ENCODE measurements at places on chromosomes 16 and 17.

GRCh38 chr16:50778284-50779163, 36.6 kb downstream of the CYLD start:
- no peak for DNase-seq

- no peak for DNase-seq
Observed at GRCh38 chr17:56594320-56595107, 1.0 kb downstream of the NOG start.

DNA sequence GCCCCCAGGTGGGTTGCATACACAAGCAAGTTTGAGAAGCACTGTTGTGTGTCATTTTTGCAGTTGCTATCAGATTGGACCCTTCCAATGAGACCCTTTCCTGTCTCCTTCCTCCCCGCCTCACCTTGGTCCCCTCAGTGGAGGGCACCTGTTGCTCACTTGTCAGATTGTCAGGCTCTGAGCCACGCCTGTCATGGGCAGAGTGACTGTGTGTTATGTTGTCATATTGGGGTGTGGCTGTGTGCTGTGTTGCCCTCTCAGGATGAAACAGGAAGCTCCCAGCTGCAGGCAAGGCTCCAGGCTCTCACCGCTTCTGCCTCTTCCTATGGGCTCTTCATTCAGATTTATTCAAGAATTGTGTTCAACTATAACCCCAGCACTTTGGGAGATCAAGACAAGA, 302.9 kb downstream of the CPPED1 start:
- no peak for DNase-seq

DNA sequence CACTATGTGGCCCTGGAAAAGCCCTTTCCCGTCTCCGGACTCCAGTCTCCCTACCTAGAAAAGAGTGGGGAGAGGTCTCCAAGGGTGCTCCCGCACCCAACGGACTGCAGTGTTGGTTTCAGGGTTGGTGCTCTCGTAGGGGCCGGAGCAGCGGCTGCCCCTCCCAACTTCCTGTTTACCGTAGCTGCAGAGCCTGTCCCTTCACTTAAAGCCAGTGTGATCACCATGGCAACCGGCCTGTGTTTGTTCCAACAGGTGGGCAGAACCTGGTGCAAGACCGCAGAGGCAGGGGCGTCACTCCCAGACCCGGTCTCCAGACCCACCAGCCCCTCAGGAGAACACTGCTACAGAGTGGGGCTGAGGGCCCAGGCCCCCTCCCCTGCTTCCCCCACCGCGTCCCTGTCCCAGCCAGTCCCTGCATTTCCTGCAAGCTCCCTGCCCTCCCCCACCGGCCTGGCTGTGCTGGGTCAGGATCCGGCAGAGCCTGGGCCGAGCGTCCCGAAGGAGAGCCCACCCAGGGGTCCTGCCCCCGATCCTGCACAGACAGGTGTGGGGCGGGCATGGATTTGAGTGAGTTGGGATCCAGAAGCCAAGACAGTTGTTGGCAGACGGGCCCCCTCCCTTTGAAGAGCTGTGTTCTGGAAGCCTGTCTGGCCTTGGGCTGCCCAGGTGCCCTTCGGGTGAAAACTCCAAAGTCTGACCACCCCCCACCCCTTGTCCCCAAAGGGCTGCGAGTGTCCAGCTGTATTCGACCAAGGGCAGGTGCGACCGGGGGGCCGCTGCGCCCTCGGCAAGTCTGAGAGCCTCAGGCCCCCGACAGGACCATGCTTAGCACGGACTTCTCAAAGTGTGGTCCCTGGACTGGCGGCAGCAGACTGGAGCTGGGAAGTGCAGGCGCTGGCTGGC, 1.5 kb upstream of the BAIAP3 start:
- DNase-seq: peak; percentile 74

DNA sequence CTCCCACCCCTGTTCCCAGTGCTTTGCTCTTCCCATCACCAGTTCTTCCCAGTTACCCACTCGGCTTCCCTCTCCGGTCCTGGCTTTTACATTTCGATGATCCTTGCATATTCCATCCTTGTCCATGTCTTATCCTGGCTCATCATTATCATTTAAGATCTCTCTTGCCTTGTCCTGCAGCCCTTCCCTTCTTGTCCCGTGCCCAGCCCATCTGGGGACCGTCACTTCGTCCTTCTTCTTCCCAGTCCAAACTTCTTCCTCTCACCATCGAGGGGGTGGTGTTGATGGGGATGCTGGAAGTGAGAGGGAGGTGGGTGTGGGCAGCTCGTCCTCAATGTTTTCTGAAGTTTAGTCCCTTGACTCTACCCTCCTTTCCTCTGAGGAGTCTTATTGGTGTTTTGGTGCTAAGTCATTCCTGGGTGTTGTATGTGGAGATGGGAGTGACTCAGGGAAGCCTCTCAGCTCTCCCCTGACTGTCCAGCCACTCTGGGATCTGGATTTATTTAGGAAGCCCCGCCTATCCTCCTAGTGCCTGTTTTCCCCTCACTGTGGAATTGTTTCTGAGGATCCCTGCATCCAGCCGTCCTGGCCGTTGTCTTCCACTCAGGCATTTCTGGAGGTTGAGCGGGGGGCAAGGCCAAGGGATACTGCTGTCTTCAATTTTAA, 975 bp downstream of the SNX29 start:
- no peak for DNase-seq

DNA sequence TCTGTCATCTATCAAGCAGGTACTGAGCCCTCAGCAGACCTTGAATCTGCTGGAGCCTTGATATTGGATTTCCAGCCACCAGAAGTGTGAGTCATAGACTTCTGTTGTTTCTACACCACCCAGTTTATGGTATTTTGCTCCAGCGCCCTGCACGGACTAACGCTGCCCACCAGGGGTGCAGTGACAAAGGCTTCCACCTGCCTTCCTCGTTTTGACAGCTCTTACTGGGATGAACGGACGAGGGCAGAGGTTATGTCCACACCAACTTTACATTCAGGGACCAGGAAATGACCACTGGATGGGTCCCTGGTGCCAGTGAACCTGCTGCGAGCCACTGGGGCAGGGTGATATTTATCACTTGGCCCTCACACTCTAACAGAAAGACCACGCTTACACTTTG, 66.6 kb upstream of the CBX4 start:
- DNase-seq: no peak

DNA sequence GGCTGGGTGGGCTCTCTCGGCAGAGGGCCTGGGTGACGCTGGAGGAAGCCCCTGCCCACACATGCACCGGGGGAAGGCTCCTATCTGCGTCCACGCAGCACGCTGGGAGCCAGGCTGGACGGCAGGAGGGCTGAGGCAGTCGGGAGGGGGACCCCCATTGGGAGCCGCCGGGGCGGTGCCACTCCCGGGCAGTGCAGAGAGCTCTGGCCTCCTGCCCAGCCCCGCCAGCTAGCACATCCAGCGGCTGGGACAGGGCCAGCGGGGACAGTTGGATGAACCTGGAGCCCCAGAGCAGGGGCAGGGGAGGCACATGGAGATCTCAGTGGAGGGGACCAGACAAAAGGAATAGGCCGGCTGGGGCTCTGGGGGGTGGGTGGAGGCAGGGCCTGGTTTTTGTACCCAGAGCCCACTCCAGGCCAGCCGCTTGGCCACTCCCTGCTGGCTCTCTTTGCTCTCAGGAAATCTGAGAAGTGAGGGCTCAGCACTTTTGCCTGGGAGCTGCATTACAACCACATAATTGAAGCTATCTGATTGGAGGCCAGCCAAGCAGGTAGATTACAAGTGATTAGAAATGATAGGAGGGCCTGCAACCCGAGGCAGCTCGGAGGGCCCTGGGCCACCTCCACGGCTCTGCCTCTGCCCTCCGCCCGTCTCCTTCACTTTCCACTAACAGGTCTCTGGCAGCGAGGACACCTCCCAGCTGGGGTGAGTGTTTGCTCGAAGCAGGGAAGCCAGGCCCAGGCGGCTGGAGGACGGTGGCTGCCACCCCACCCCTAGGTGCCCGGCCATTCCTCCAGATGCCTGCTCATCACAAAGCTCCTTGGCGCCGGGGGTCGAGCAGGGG, 40.1 kb downstream of the ENGASE start:
- peak; percentile 71 for DNase-seq

DNA sequence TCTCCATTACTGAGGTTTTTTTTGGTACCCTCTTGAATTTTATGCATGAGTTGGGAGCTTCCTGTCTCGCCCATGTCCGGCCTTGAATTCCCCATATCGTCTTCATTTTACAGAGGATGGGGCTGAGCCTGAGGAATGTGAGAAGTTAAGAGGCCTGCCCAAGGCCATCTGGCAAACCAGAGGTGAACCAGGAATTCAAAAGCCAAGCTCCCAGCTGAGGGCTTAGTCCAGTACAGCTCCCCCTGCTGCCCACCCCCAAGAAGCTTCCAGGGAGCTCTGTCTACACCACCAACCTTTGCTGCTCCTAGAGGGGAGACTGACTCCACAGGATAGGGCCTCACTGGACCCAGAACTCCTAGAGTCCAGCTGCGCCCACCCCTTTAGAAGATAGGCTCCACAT, 20.7 kb upstream of the C16orf78 start:
- DNase-seq: no peak

GRCh38 chr16:11699234-11699894, 31.1 kb downstream of the SNN start:
- no peak for DNase-seq

- no peak for DNase-seq
Observed at GRCh38 chr17:81031566-81032550, 3.1 kb upstream of the BAIAP2 start.

GRCh38 chr17:4109449-4109848, 33.4 kb downstream of the ZZEF1 start:
- DNase-seq: no peak

- DNase-seq: no peak
Observed at GRCh38 chr16:48949636-48950035, 332.0 kb downstream of the CBLN1 start.

- no peak for DNase-seq
Observed at GRCh38 chr17:47145351-47145750, 43.7 kb downstream of the CDC27 start.

DNA sequence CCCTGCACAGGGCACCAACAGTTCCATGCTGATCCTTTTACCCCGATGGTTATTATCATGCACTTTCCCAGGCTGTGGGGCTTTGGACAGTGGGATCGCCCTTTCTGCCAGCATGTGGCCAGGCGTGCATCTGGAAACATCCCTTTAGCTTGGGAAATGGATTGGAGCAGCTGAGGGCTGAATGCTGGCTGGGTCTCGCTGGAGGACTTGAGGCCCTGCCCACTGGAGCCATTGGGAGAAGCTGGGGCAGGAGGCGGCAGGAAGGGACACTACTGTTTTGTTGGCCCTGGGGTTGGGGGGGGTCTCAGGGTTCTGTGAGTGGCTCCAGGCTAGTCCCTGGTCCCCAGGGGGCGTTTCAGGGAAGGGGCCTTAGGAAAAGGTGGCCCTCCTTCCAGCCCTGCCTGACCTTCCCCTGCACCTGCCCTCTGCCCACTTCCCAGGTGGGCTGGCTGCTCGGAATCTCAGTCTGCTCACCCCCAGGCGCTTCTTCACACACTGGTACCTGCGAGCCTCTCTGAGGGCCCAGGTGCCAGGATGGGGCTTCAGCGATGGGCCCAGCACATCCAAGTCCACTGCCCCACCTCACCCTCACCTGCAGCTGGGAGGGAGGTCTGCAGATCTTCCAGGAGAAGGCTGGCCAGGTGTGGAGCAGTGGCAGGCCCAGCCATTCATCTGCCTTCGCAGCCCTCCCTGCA, 1.6 kb upstream of the ADGRG3 start:
- DNase-seq: no peak

GRCh38 chr16:66539623-66540469, 10.1 kb downstream of the TK2 start:
- DNase-seq: no peak

- no peak for DNase-seq
Observed at GRCh38 chr16:78292844-78293380, 193.5 kb downstream of the WWOX start.

- DNase-seq: no peak
Observed at GRCh38 chr17:17253406-17253805, 16.4 kb upstream of the FLCN start.

DNA sequence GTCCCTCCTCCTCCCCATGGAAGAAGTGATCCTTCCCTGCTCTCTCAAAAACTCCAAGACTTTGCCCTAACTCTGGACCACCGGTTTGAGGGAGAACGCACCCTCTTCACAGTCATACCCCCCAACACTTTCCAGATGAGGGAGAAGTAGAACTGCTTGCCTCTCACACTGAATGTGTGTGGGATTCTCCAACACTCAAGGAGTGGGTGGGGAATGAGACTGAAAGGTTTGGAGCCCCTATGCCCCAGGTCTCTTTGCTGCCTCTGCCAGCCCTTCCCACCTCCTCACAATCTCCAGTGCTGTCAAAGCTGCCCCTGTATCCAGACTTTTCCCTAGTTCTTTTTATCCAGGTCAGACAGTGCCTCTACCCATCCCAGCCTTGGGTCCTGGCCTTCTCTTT, 11.4 kb downstream of the HOXB4 start:
- no peak for DNase-seq

DNA sequence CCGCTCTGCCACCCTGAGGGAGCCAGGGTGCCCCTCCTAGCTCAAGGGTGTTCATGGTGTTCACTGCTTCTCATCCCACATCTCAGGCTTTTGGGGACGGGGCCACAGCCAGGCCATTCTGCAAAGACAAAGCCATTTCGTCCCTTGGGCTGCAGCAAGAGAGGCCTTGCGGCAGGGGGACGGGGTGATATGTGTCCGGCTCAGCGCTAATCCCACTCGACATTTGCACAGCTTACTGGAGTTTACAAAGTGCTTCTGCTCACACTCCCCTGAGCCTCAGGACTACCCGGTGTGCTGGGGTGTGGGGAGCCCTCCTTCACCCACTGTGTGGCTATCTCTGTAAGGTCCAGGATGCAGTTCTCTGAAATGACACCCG, 84.3 kb downstream of the RTN4RL1 start:
- DNase-seq: no peak

GRCh38 chr16:81447383-81448101, 2.9 kb downstream of the CMIP start:
- no peak for DNase-seq

- no peak for DNase-seq
Observed at GRCh38 chr17:30957741-30958140, 13.1 kb upstream of the RNF135 start.

DNA sequence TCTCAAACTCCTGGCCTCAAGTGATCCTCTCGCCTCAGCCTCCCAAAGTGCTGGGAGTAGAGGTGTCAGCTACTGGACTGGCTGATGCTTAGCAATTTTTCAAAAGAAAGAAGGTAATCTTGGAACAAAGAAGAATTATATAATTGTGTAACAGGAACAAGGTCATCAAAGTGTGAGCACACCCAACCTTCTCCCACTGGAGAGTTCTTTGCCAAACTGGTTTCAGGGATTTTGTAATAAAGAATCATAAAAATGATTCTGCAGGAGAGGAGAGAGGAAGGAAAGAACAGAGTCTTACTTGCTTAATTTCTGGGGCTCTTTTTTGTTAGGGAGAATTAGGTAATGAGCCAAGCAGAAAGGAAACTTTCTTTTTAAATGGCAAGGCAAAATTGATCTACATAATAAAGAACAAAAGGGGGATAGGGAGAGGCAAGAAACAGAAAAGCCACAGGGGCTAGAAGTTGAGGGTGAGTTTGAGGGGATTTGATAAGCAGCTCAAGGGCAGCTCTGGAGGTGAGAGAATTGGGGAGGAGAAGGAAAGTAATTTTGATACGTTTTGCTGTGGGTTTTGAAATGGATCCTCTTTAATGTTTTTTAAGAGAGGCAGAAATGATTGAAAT, 21.3 kb downstream of the CHD9NB start:
- DNase-seq: no peak

DNA sequence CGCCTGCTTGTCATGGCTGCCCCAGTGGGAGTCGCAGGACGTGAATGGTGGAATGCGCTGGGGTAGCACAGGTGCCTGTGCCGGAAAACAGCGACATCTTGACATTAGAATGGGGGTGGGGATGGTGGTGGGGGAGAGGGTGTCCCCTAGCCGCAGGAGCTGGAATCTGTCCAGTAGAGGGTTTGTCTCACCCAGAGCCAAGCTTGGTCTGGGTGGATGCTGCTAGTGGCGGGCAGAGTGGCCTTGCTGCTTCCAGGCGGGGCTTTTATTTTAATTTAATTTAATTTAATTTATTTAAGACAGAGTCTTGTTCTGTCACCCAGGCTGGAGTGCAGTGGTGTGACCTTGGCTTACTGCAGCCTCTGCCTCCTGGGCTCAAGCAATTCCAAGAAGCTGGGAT, 7.7 kb downstream of the BAIAP2 start:
- no peak for DNase-seq

All from right lung (tissue), 10 donors.